ENCODE measurements at places on chromosomes 5 and 9.
A peak's percentile ranks its signal among the peaks of the same experiment; 100 is the strongest.

GRCh38 chr5:32752411-32752810 is 41.3 kb downstream of the NPR3 start:
- no peak for DNase-seq

DNA sequence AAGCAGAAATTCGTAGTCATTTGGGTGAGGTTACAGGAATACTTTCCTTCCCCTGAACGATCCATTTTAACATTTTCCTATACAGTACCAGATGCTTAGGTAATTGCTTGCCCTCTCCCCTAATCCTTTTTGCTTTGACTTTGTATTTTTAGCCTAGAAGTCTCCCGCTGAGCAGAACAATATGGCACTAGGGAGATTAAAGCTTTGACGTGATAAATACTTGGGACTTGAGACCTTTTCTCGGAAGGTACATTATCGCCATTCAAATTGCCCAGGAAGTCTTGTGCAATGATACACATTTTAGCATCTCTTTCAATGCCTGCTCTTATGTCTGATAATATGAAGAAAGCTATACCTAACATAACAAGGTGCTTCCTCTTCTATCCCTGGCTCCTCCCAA is 22.9 kb upstream of the SPATA31C2 start:
- DNase-seq, result no peak

GRCh38 chr9:131517761-131518190 is 13.3 kb downstream of the UCK1 start:
- no peak for DNase-seq

DNA sequence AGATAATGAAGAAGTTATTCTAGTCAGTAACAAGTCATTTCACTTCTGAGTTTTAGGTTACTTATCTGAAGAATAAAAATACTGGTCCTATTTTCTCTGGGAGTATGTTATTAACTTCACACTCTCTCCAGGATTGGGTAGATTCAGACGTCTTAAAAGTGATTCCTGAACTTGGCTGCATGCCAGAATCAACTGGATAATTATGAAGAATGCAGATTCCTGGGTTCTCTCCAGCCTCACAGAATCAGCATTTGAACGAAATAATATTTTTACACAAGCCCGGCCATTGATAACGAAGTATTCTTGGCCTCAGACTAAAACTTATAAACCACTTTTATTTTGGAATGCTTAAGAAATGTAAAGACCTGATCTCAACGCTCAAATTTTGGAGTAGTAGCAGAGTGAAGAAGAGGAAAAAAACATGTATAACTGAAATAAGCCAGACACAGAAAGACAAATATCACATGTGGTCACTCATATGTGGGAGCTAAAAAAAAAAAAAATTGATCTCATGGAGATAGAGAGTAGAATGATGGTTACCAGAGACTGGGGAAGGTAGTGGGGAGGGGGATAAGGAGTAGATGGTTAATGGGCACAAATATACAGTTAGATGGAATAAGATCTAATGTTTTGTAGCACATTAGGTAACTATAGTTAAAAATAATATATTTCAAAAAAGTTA is 507.3 kb downstream of the ISL1 start:
- DNase-seq, result no peak

DNA sequence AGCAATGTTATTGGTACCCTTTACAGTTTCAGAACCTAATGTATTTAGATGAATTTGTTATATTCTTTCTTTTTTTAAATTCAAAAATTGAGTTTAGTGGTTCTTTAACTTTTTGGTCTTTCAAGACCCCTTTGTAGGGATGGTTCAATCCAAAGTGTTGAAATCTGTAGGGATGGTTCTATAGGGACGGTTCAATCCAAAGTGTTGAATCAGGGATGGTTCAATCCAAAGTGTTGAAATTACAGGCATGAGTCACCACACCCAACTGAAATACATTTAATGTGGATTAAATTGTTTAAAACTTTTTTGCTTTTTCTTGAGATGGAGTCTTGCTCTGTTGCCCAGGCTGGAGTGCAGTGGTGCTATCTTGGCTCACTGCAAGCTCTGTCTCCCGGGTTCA is 30.6 kb downstream of the SNX2 start:
- DNase-seq, result no peak

GRCh38 chr9:133714606-133715294 is 23.4 kb downstream of the SARDH start:
- DNase-seq, result no peak

GRCh38 chr9:136387217-136387616 is 12.8 kb downstream of the SNAPC4 start:
- DNase-seq, result no peak

- DNase-seq, result no peak
Measured at GRCh38 chr5:149888280-149888679, 56.3 kb downstream of the PDE6A start.

GRCh38 chr5:30890377-30890776 is 303.1 kb upstream of the CDH6 start:
- DNase-seq, result no peak

- DNase-seq, result no peak
Measured at GRCh38 chr9:5052838-5053237, 67.8 kb downstream of the JAK2 start.

DNA sequence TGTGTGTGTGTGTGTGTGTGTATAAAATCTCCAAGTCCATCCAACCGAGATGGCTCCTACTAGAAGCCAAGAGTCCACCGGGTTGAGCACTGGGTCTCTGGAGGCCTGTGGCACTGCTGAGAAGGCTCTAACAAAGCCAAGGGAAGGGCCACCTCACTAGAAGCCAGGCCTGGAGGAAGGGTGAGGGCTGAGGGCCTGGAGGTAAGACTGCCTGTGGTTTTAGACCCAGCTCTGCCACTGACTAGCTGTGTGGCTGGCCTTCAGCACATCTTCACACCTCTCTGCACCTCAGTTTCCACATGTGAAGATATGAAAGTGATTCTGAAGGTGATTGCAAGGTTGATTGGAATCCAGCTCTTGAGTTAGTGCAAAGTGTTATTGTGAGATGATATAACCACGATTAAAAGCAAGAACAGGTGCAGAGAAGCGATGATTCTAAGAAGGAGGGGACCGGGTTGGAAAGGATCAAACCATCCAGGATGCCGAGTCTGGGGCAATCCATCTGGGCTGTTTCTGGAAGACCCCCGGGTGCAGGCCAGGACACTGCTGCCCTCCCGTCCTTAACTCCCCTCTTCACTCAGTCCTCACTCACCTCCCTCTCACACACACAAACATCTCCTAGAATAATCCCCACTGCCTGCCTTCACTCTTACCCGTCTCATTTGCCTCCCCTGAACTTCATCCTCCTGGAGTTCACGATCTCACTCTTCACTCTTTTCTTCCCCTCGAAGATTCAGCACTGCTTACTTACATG is 2.3 kb downstream of the IL4 start:
- no peak for DNase-seq

DNA sequence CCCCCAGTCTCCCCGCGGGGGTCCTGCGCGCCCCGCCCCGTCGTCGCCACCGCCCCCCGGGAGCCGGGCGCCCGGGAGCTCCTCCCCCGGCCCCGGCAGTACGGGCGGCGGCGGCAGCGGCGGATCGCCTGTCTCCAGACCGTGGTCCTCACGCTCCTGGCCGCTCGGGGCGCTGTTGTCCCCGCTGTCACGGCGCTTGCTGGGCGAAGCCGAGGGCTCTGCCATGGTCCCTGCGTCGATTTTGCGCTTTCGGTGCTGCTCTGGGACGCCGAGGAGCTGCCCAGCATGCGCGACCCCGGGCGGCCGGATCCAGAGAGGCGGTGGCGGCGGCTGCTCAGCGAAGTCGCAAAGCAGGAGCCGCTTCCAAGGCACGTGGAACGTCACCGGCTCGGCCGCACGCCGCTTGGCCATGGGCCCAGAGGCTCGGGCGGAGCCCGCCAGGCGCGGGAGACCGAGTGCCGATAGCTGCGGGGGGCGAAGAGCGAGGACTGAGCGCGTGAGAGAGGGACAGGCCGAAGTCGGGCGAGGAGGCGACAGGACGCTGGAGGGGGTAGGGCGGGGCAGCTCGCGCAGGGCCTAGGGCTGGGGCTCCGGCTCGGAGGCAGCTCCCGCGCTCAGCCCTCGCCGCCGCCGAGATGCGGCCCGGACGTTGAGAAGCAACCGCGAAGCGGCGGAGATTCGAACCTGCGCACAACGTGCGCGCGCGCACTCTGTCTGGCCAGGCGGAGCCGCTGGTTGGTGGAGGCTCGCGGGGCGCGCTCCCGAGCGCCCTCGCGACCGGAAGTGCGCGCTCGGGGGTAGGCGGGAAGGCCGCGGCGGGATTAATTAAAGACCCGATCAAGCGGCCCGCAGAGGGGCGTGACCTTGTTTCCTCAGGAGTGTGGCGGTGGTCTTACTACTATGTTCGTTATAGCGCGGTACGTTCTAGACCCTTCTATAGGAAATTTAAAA is at the start of gene C9orf40:
Gene C9orf40 (minus strand): TSS at position 712 of the 951 bp plus-strand sequence. CDS start 301 bp downstream, at position 411.
- DNase-seq, result peak; percentile 83

DNA sequence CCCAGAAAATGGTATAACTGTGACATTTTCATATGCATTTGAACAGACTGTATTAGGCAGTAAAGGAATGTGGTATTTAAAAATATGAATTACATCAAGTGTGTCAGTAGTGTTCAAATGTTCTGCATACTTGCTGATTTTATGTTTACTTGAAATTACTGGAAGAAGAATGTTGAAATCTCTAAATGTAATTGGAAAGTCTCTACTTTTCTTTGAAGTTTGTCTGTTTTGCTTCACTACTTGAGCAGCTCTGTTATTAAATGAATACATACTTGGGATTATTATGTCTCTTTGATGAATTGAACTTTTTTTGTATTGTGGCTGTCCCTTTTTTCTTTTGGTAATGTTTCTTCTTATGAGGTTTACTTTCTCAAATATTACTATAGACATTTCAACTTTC is 205.6 kb downstream of the TAF11L14 start:
- no peak for DNase-seq

- DNase-seq, result no peak
Measured at GRCh38 chr9:4366591-4367330, 66.9 kb upstream of the GLIS3 start.

GRCh38 chr5:54227759-54228158 is 82.6 kb downstream of the ARL15 start:
- DNase-seq, result no peak

- DNase-seq, result no peak
Measured at GRCh38 chr5:171650597-171650996, 135.0 kb upstream of the SMIM23 start.

DNA sequence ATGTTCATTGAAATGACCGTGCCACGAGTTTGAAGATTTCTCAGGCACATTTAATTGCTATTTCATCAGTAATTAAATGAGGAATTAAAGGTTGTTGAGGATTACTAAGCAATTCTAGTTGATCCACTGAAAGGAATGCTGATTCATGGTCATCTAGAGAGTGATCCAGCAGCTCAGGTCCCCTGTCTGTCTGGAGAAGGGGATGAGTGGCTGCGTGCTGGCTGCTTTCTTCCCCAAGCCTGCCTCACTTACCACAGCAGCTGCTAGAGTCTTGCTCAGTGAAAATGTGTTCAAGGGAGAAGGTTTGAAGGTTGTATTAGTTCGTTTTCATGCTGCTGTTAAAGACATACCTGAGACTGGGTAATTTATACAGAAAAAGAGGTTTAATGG is 7.8 kb upstream of the TGFBI start:
- no peak for DNase-seq

GRCh38 chr9:36858805-36859375 is 175.2 kb downstream of the PAX5 start:
- DNase-seq, result no peak

- DNase-seq, result no peak
Measured at GRCh38 chr5:10661401-10661800, 97.5 kb downstream of the ANKRD33B start.

GRCh38 chr5:41600731-41601130 is 90.3 kb upstream of the PLCXD3 start:
- DNase-seq, result no peak

DNA sequence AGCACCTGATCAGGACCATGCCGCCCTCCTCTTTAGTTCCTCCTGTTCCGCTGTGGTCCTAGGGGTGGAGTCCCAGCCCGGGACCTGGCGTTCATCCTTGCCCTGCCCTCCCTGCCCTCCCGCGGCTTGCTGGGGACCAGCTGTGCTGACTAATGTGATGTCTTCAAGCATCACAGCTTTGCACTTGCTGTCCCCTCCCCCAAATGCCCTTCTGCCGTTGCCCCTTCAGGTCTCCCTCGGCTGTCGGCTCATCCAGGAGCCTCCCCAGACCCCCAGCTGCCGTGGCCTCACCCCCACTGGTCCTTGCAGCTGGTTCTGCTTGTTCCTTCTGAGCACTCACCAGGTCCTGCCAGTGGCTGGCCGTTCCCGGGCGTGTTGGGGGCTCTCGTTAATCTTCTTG is 19.9 kb downstream of the RXRA start:
- DNase-seq, result no peak

GRCh38 chr5:15692706-15693381 is 192.9 kb downstream of the FBXL7 start:
- DNase-seq, result no peak

Data from stimulated activated CD8-positive, alpha-beta memory T cell treated with anti-CD3 and anti-CD28 coated beads, Interleukin-2, amount 100 ng/mL, for 1 hour (primary cell).